ENCODE measurements at places on chromosomes 3 and 15. TPM values are rescaled to one million over a fixed set of nuclear protein-coding genes. Genes with fewer than 3 reads are reported as not detected.

HDC gene
- total RNA-seq = 0.15 TPM

- no peak for ATAC-seq
Observed at GRCh38 chr3:128875556-128876120, 3.8 kb upstream of the ACAD9 start.

DNA sequence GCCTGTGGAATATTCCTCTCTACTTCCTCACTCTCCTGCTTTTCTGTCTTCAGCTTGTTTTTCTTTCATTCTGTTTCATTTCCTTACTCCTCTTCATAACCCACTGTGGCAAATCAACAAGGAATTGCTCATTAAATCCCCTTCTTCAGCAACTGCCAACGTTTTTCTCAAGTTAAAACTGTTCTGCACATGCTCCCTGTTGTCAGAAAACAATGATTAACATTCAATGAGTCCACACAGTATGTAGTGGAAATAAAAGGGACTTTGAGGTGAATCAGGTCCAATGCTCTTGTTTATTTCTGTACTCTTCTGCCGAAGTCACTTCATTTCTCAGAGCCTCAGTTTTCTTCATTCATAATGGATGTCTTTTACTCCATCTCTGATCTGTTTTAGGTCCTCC is 11.9 kb upstream of the ROBO2 start:
- ATAC-seq = no peak

GRCh38 chr15:63448266-63448665 is 56.1 kb upstream of the USP3 start:
- ATAC-seq = no peak

- no peak for ATAC-seq
Observed at GRCh38 chr3:52429031-52429430, 15.9 kb downstream of the SEMA3G start.

FGF7 gene
- total RNA-seq = 0.34 TPM

DNA sequence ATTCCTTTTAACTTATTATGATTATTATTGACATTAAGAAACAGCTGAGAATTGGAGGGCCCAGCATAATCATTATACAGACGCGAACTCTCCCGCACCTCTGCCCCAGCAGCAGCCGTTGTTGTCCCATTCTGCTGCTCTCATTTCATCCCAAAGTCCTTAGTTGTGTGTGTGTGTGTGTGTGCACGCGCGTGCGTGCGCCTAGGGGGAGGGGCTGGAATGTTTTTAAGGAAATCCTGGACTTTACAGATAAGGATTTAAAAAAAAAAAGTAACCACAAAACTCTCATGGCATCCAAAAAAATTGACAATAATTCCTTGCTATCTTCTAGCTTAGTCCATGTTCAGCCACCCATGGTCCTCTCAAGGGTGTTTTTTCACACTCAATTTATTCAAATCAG is 134.2 kb downstream of the WNT7A start:
- no peak for ATAC-seq

All from motor neuron (in vitro differentiated cells).